Renal cortex interstitium (tissue), 15 donors: ENCODE measurements at places on chromosomes 16 and 17.

DNA sequence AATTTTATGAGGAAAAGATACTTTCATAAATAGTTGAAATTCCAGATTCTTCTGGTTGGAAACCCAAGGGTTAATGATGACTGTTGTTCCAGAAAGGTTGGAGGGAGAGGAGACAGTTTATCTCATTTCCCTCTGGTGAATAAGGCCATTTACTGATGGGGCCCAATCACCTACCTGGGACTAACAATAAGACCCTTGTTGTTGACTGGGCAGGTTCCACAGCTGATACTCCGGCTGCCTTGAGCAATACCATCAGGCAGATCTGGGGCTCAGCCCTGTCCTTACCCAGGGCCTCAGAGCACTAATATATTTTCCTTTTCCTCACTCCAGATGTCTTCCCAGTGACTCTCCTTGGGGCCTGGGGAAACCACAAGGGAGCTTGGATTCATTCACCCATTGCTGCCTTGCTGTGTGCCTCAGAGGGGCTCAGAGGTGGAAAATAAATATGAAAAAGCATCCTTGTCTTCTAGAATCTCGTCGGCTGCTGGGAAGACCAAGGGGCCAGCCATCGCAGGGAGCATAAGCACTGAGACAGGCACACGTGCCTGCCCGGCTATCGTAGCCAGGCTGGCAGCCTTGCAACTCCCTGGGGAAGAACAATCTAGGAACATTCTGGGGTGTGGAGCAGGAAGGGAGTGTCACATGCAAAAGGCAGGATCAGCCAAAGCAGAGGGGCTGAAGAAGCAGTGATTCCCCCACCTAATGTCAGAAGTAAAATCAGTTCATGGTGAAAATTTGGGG, 54.4 kb downstream of the MPRIP start:
- no peak for DNase-seq

DNA sequence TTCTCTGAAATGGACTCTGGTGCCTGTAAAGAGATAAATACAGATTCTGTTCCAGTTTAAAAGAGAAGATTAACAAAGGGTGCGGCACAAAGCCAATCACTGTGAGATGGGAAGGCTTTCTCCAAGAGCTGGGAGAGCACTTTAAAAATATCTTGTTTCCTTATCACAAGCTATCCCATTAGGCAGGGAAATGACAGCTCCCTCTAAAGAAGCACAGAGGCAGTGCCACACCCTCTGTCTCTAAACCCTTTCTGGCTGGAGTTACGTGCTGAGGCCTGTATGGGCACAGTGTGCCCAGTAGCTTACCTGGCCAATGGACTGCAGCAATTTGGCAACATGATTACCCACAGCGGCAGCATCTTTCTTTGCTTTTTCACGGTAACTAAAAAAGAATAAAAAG, 9.0 kb upstream of the TERB1 start:
- DNase-seq, result no peak

GRCh38 chr17:19671433-19671832, 22.9 kb downstream of the ALDH3A2 start:
- DNase-seq, result no peak

- DNase-seq, result no peak
Measured at GRCh38 chr17:76176701-76177574, 35.9 kb upstream of the FOXJ1 start.
